ENCODE measurements at places on chromosomes 2 and 18. TPM values are rescaled to one million over a fixed set of nuclear protein-coding genes. Genes with fewer than 3 reads are reported as not detected.

DNA sequence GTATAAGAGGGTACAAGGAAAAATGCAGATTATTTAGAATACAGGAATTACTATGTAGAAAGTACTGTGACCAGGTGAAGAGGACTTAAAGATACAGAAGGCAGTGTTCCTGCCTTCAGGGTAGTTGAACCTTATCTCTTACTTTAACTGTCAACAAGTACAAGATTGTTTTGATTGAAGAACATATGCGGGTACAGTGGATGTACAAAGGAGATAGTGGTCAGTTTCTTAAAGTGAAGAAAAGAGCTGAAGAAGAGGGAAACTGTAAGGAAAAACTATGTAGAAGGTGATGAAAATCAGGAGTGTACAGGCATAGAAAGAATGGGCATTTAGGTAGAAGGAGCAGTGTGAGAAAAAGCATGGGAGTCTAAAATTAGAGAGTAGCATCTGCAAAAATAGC lies 2.2 kb downstream of the RALBP1 start:
- no peaks in the 10 kb centered on the region for H3K27me3 ChIP-seq
- DNase-seq: no peak
- H3K4me3 ChIP-seq: peak overlapping the region; percentile 7
- H3K27ac ChIP-seq: no peak overlapping the region

Gene CHAC2
- 1.6 TPM for total RNA-seq

- H3K27ac ChIP-seq: no peak overlapping the region
- H3K27me3 ChIP-seq: no peaks in the 10 kb centered on the region
- no peaks in the 10 kb centered on the region for H3K36me3 ChIP-seq
- H3K4me1 ChIP-seq: no peaks in the 10 kb centered on the region
These were observed 115.1 kb downstream of the NAB1 start for GRCh38 chr2:190763901-190764514.

Gene BUB1
- 1.8 TPM for total RNA-seq

Gene KCNJ3
- 3.6 TPM for total RNA-seq

Gene SNORC
- 2.7 TPM for total RNA-seq

DNA sequence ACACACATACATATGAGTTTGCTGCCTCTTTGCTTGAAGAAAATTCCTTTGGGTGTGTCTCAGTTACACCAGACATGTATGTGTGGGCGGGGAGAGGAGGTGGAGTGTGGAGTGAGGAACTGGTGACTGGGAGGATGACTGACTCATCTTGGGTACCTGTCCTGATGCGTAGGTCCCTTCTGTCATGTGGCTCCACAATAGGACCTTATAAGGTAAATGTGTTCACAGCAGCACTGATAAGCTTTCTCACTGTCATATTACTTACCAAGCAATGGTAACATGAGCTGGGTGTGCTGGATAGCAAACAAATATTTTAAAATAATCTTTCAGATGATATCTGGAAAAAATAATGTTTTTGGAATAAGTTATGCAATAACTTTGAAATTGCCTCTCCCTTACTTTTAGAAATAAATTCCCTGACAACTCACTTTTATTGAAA lies 45.1 kb downstream of the SLC9A2 start:
- no peak overlapping the region for H3K4me3 ChIP-seq
- no peaks in the 10 kb centered on the region for H3K4me1 ChIP-seq
- H3K27ac ChIP-seq: no peak overlapping the region
- DNase-seq: no peak

DNA sequence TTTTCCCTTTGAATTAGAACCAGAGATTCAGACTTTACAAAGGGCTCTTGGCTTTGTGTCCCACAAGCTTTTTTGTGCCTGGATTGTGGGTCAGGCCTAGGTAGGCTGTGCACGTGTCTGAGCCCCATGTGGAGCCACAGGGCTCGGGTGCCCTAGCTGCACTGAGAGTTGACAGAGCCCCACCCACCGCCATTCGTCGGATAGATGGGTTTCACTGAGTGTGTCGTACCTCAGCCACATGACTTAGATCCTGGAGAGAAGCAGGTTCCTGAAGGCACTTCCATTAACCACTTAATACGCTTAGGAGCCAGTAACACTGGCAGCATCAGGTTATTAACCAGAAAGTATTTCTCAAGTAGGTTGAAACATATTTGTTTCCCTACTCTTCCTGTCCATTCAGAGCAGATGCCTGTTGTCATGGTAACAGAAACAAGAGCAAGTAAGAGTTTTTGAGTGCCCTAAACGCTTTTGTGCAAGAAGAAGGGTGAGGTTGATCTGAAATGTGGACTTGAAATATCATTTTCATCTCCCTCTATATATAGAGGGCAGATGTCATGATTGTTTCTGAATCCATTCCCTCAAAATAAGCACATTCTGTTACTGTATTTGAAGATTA lies 30.0 kb downstream of the ADCYAP1 start:
- no peaks in the 10 kb centered on the region for H3K4me1 ChIP-seq
- H3K27ac ChIP-seq: no peak overlapping the region
- no peak overlapping the region for H3K4me3 ChIP-seq
- H3K36me3 ChIP-seq: no peaks in the 10 kb centered on the region

GRCh38 chr2:34401186-34401585 lies 802.1 kb upstream of the FAM98A start:
- no peak for DNase-seq
- no peak overlapping the region for H3K27ac ChIP-seq
- no peaks in the 10 kb centered on the region for H3K27me3 ChIP-seq
- H3K4me3 ChIP-seq: no peak overlapping the region

All from kidney (tissue), 22 donors.